Nucleus accumbens (tissue), 56 donors: ENCODE measurements at places on chromosomes 13 and 19.

GRCh38 chr13:32969516-32969941 lies 46.7 kb upstream of the KL start:
- no peak for DNase-seq

- DNase-seq, result no peak
Observed at GRCh38 chr13:100483139-100483538, 105.5 kb downstream of the GGACT start.

- no peak for DNase-seq
Observed at GRCh38 chr13:43086181-43086580, 62.8 kb downstream of the DNAJC15 start.

GRCh38 chr19:55259540-55260210 lies 858 bp upstream of the PPP6R1 start:
- DNase-seq, result no peak

DNA sequence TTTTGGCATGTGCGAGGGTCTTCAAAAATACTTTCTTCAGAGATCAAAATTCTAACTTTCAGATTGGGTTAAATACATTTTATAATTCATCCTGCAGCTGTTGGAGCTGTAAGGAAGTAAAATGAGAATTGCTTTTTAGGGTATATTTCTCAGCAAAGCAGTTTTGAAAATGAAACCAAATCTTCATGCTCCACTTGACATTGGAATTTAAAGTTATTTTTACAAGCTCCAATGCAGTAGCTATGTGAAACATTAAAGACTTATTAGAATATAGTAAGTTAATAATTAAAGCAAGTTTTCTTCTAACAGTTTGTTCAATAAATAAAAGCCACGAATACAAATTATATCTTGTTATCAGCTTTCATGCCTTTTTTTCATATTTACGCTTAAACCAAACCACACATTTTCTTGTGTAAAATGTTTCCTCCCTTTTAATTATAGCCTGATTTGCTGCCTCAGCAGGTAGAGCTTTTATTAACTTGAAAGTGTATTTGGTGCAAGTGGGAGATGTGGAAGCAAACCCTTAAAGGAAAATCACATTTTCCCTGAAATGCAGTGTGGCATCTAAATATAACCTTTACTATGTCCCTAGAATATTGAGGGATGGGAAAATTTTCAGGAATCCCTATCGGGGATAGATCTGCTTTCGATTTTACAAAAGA lies 12.4 kb upstream of the MICU2 start:
- DNase-seq, result no peak

DNA sequence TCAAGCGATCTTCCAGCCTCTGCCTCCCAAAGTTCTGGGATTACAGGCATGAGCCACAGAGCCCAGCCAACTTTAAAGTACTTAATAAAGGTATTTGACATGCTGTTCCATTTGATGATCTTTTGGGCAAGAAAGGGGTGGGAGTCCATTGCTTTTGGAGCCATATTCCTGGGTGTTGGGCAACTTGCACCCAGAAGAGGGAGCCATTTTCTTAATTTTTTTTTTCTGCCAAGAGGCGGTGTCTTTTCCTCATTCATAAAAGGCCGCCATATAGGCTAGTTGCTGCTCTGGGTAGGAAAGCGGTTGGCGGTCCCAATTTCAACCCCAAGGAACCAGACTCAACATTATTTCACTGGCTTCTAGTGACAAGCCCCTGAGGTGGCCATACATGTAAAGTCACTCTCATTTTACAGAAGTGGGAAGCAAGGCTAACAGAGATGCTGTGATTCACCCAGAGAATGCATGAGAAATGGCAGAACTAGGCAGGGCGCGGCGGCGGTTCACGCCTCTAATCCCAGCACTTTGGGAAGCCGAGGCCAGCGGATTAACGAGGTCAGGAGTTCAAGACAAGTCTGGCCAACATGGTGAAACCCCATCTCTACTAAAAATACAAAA lies 139.6 kb downstream of the CACNA1A start:
- DNase-seq, result no peak

DNA sequence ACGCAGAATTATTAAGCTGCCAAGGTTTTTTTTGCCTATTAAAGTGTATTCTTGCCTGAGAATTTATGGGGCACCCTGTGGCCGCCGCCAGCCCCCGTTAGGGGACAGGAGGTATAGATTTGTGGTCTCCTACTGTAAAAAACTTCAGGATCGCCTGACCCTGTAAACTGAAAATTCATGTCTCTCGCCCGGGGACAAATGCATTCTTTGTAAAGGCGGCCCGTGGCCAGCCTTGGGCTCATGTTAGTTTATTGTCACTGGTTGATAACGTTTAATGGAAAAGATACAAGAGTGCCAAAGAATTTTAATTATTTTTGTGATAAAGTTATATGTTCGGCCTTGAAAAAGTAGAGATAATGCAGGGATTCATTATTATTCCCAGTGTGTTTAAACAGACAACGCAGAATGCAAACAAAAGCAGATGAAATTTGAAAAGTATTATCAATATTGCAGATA lies 141.7 kb downstream of the URI1 start:
- no peak for DNase-seq

DNA sequence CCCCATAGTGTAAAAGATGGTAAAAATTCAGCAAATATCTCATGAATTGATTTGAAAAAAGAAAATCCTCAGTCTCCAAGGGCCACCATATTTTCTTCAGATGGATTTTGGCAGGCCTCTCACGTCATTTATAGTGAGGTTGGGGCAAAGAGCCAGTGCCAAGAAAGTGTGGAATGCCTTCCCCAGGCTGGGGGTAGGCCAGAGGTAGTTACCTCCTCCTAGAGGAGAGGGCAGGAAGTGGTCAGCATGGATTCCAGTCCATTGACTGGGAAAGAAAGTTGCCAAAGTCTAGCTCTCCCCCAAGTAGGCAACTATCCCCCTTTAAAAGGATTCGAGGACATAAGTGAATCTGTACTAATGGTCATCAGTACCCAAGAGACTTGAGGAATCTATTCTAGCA lies 68.4 kb upstream of the KCTD4 start:
- no peak for DNase-seq
